ENCODE measurements at places on chromosomes 16 and 17. TPM values are rescaled to one million over a fixed set of nuclear protein-coding genes. Genes with fewer than 3 reads are reported as not detected.

DNA sequence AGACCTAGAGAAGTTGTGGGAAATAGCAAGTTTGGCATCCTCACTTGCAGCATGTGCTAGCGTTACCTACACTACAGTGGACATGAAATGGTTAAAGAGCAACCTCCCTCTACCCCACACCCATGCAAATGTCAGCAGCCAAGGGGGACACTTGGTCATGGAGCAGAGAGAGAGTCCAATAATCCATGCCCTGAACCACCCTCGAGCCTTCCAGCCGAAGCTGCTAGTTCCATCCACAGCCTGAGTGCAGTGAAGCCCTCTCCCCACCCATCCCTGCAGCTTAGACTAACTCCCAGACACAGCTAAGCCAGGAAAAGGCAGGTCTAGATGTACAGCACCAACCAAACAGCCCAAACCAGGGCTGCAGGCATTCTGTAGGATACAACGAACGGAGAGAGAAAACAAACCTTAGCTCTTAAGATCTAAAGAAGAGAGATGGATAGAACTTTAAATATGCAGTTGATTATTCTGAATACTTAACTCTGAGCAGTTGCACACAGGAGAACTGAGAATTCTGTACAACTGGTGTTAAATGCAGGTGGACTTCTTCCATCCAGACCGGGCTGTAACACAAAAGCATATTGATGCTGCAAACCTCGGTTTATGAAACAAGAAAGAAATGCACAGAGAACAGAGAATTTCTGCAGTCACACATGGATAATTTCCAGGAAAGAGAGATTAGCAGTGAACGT, 93.8 kb downstream of the SALL1 start:
- H3K4me3 ChIP-seq: no peak overlapping the region
- H3K27me3 ChIP-seq: peaks cover 28% of the 10 kb centered on the region
- H3K36me3 ChIP-seq: no peaks in the 10 kb centered on the region
- no peaks in the 10 kb centered on the region for H3K4me1 ChIP-seq
- no peak overlapping the region for H3K27ac ChIP-seq

DNA sequence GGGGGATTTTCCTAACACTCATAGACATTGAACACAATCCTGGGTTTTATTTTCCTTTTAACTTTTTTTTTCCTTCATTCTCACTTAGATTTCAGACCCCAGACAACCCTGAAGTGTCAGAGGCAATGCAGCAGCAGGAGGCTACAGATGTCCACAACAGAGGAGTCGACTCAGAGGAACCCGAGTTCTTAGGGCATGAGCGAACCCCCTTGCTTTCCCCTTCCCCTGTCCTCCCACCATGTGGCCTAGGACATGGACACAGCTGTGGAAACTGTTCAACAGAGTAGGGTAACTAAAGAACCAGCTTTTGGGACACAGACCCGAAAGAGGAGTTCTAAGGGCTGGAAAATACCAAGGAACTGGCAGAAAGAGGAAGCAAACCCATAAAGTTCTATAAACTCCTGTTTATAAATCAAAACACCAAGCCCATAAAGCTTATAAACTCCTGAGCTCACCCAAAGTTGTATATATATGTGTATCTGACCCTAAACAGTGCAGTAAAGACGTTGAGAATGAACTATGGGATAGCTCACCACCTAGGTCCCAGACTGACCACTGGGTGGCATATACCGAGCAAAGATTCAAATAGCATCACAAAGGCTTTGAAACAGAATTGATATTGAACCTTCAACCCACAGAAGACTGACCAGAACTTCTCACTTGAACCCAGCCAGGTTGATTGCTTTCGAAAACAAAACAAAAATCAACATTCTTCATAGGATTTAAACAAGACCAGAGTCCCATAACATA, 33.9 kb downstream of the CMTM4 start:
- no peak for DNase-seq
- H3K27ac ChIP-seq: no peak overlapping the region
- no peaks in the 10 kb centered on the region for H3K4me1 ChIP-seq
- no peak overlapping the region for H3K4me3 ChIP-seq
- no peaks in the 10 kb centered on the region for H3K27me3 ChIP-seq

DNA sequence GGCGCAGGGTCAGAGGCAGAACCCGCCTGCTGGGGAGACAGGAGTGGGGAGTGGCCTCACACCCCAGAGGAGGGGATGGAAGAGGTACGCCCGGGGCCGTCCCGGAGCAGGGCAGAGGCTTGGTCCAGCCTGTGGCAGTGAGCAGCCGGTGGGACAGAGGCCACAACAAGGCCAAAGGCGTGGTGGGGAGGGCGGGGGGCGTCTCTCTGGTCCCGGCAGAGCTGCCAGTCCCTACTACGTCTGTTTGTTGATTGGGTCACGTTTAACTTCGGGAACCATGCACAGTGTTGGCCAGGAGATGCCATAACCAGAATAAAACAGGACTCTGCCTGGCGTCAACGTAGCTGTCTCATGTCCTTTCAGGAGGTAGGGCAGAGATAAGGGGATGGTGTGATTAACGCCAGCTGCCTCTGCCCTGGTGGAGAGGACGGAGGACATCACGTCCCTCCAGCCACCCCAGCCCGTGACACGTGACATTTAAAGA, 192.8 kb downstream of the BANP start:
- H3K27ac ChIP-seq: no peak overlapping the region
- H3K4me3 ChIP-seq: no peak overlapping the region

DNA sequence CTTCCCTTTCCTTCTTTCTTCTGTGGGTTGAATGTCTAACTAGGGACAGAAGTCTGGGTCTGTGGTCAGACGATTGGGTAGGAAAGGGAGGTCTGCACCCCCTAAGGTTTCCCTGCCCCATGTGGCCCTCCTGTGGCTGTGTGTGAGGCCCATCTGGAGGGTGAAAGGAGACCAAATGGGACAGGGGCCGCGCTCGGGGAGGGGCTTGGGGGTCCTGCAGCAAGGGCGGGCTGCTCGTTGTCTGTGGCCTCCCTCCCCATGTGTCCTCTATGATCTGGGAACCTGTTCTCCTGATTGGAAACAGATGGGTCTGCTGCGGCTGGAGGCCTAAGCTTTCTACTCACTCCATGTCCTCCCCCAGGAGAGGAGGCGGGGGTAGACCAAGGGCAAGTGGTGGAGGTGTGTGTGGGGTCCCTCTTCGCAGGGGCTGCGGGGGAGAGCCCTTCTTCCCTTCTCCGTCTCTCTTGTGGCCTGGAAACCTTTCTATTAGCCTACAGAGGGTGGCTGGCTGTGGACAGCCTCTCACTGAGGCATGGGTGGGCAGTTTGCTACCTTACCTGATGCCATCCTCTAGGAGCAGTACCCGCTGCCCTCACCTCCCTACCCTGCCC, 18.6 kb downstream of the IGFBP4 start:
- no peaks in the 10 kb centered on the region for H3K36me3 ChIP-seq
- H3K4me1 ChIP-seq: no peaks in the 10 kb centered on the region
- H3K27me3 ChIP-seq: no peaks in the 10 kb centered on the region
- no peak for DNase-seq

GRCh38 chr16:80997139-80997798, 9.4 kb downstream of the CMC2 start:
- peaks cover 18% of the 10 kb centered on the region for H3K4me1 ChIP-seq
- H3K36me3 ChIP-seq: peaks cover 5% of the 10 kb centered on the region
- no peaks in the 10 kb centered on the region for H3K27me3 ChIP-seq
- DNase-seq: no peak

DNA sequence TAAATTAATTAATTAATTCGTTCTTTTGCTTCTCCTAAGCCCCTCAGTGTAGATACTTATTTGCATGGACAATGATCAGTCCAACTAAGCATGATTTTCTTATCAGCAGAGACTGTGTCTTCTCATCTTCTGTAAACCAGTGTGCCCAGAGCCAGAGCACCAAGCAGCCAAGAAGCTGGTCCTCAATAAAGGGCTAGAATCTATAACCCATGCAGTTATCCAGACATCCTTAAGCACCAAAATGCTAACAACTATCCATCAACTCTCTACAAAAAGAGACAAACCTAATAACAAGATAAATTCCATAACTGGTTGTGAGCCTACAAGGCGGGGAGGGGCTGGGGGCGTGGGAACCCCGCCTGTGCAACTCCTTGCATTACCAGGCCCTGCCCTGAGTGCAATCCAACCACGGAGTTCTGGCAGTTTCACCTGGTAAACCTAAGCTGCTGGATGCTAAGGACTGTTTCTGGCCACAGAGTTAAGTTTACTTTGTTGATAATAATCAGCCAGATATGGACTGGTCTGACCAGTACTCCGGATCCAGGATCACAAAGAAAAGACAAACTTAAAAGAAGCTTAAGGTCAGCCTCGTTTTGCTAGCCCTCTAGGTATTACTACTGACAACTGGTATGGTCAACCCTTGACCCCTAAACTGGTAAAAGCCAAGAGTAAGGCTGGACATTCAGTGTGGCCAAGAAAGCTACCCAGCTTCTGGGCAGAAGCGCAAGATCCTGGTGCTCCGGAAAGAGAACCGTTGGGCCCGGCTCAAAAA, 51.5 kb downstream of the ZFHX3 start:
- no peaks in the 10 kb centered on the region for H3K36me3 ChIP-seq
- no peaks in the 10 kb centered on the region for H3K27me3 ChIP-seq
- peak overlapping the region; percentile 91 for H3K27ac ChIP-seq
- peak overlapping the region; percentile 39 for H3K4me3 ChIP-seq
- peak; percentile 97 for DNase-seq

GRCh38 chr17:52213451-52213850, 54.9 kb upstream of the CA10 start:
- no peaks in the 10 kb centered on the region for H3K4me1 ChIP-seq
- H3K27me3 ChIP-seq: peaks cover 5% of the 10 kb centered on the region
- no peak overlapping the region for H3K27ac ChIP-seq
- no peaks in the 10 kb centered on the region for H3K36me3 ChIP-seq
- DNase-seq: no peak
- no peak overlapping the region for H3K4me3 ChIP-seq

GRCh38 chr16:82846806-82847205, 220.0 kb downstream of the CDH13 start:
- H3K27me3 ChIP-seq: peaks cover 7% of the 10 kb centered on the region
- no peaks in the 10 kb centered on the region for H3K36me3 ChIP-seq
- no peak overlapping the region for H3K4me3 ChIP-seq
- no peaks in the 10 kb centered on the region for H3K4me1 ChIP-seq

DNA sequence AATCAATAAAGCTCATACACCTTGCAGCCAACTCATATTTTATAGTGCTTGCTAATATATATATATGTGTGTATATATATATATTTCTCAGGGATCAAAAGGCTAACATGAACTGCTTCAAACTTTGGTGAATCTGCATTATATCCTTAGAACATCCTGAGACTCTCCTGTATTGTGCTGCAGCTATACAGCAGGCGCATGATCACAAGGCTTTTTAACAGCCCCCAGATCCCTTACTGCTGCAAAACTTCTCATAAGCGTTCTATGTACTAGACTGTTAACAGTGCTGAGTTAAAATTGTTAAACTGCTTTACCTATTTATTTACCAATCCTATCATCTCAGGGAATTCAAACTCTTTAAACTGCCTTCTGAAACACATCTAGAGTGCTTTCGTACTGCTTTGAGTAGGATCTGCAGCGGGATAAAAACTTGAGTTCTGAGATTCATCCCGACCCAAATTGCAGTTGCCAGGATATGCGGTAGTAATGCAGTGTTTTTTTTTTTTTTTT, 1.3 kb downstream of the GPATCH8 start:
- H3K4me3 ChIP-seq: peak overlapping the region; percentile 94
- peaks cover 10% of the 10 kb centered on the region for H3K36me3 ChIP-seq
- H3K4me1 ChIP-seq: peaks cover 32% of the 10 kb centered on the region

GRCh38 chr17:30236766-30237165, 1.3 kb upstream of the SLC6A4 start:
- H3K4me3 ChIP-seq: no peak overlapping the region
- no peaks in the 10 kb centered on the region for H3K36me3 ChIP-seq
- H3K27me3 ChIP-seq: peaks cover 37% of the 10 kb centered on the region
- no peaks in the 10 kb centered on the region for H3K4me1 ChIP-seq

DNA sequence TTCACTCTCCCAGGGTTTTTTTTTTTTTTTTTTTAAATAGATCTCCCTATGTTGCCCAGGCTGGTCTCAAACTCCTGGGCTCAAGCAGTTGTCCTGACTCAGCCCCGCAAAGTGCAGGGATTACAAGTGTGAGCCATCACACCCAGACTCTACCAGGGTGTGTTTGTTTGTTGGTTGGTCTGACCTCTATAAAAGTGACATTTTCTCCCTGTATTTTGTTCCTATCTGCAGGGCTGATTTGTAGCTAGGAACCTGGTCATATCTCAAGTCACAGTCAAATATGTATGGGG, 46.3 kb upstream of the B4GALNT2 start:
- no peaks in the 10 kb centered on the region for H3K27me3 ChIP-seq
- DNase-seq: no peak
- H3K36me3 ChIP-seq: no peaks in the 10 kb centered on the region
- no peaks in the 10 kb centered on the region for H3K4me1 ChIP-seq
- H3K27ac ChIP-seq: no peak overlapping the region
- no peak overlapping the region for H3K4me3 ChIP-seq

- DNase-seq: no peak
- H3K27ac ChIP-seq: no peak overlapping the region
- peaks cover 94% of the 10 kb centered on the region for H3K27me3 ChIP-seq
- H3K4me1 ChIP-seq: no peaks in the 10 kb centered on the region
Observed at GRCh38 chr17:58310511-58311428, 17.8 kb downstream of the TSPOAP1 start.

DNA sequence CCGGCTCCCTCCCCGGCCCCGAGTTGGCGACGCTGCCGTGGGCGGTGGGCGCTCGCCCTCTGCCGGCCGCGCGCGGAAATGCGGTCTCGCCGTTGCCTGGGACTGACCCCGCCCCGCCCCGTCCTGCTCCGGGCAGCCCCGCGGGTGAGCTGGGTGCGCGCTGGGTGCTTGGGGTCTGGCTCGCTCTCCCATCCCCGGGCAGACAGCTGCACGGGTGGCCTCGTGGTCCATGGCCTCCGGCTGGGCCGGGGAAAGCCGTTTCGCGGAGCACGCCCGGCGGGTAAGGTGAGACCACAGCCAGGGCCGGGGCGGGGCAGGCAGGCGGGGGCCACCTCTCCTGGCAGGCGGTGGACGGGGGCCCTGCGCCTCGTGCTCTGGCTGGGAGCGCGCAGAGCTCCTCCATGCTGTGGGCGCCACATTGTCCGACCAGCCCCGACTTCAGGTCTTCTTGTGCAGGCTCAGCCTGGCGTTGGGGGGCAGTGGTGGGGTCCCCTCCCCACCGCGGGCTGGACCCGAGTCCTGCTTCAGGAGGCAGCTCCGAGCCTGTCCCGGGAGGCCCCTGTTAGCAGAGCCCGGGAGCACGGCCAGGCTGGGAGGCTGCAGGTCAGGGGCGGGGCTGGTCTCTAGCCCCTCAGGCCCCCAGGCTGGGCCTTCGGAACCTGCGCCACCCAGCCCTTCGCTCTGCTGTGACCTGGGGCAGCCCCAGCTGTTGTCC, 7.0 kb upstream of the C1QTNF8 start:
- DNase-seq: no peak
- H3K27me3 ChIP-seq: peaks cover 49% of the 10 kb centered on the region
- H3K27ac ChIP-seq: no peak overlapping the region
- no peak overlapping the region for H3K4me3 ChIP-seq

GRCh38 chr16:53995378-53995777, 291.2 kb downstream of the IRX3 start:
- no peak overlapping the region for H3K4me3 ChIP-seq
- no peaks in the 10 kb centered on the region for H3K4me1 ChIP-seq
- H3K27ac ChIP-seq: no peak overlapping the region
- no peak for DNase-seq

The FAM171A2 gene
- total RNA-seq: 8.3 TPM

The TEX14 gene
- total RNA-seq: 0.28 TPM

The ZNF629 gene
- total RNA-seq: 25.6 TPM

The CDH3 gene
- 70.3 TPM for total RNA-seq

The NOS2 gene
- not detected for total RNA-seq
